ENCODE measurements at places on chromosomes 6 and 20. TPM values are rescaled to one million over a fixed set of nuclear protein-coding genes. Genes with fewer than 3 reads are reported as not detected.

TBPL1 gene
- 11.0 TPM for total RNA-seq

NELFCD gene
- 122 TPM for total RNA-seq

MPC1 gene
- total RNA-seq: 13.3 TPM

GHRH gene
- total RNA-seq: not detected

PEX3 gene
- 18.4 TPM for total RNA-seq

HMGCLL1 gene
- 0.68 TPM for total RNA-seq

FBXO9 gene
- total RNA-seq: 56.5 TPM

CALHM5 gene
- not detected for total RNA-seq

CDSN gene
- 1.0 TPM for total RNA-seq

POPDC3 gene
- 14.8 TPM for total RNA-seq

FRS3 gene
- total RNA-seq: 4.5 TPM

PDYN gene
- total RNA-seq: not detected

MROH8 gene
- total RNA-seq: 3.3 TPM

KHDRBS2 gene
- not detected for total RNA-seq

MUC22 gene
- not detected for total RNA-seq

SLC32A1 gene
- not detected for total RNA-seq

RFX6 gene
- total RNA-seq: not detected

ZC2HC1B gene
- total RNA-seq: not detected

EYS gene
- not detected for total RNA-seq

LGSN gene
- total RNA-seq: not detected

SLC35A1 gene
- 9.3 TPM for total RNA-seq

SCRT2 gene
- not detected for total RNA-seq

TNNC2 gene
- total RNA-seq: 1.3 TPM

EMILIN3 gene
- not detected for total RNA-seq

PEX7 gene
- 5.6 TPM for total RNA-seq

GPANK1 gene
- 13.0 TPM for total RNA-seq

SRSF12 gene
- total RNA-seq: not detected

C2 gene
- 2.4 TPM for total RNA-seq

KCNG1 gene
- total RNA-seq: 0.55 TPM

PTCHD4 gene
- total RNA-seq: 0.15 TPM

CYP39A1 gene
- total RNA-seq: 2.9 TPM

HS3ST5 gene
- 0.09 TPM for total RNA-seq

SYNDIG1 gene
- 0.35 TPM for total RNA-seq

GSTA2 gene
- total RNA-seq: not detected

XRN2 gene
- 78.3 TPM for total RNA-seq

MAPK13 gene
- 146 TPM for total RNA-seq

FOXC1 gene
- 18.6 TPM for total RNA-seq

TMEM217 gene
- total RNA-seq: 5.3 TPM

CAP2 gene
- 10.0 TPM for total RNA-seq

C20orf141 gene
- total RNA-seq: not detected

TBC1D32 gene
- 14.0 TPM for total RNA-seq

KCTD20 gene
- 34.2 TPM for total RNA-seq

PLEKHG1 gene
- total RNA-seq: 9.9 TPM

STMND1 gene
- 0.26 TPM for total RNA-seq

TCFL5 gene
- total RNA-seq: 29.3 TPM

MMUT gene
- total RNA-seq: 14.4 TPM

HLA-DRA gene
- not detected for total RNA-seq
